Nucleus accumbens (tissue), 56 donors: ENCODE measurements at places on chromosomes 13 and 19.

DNA sequence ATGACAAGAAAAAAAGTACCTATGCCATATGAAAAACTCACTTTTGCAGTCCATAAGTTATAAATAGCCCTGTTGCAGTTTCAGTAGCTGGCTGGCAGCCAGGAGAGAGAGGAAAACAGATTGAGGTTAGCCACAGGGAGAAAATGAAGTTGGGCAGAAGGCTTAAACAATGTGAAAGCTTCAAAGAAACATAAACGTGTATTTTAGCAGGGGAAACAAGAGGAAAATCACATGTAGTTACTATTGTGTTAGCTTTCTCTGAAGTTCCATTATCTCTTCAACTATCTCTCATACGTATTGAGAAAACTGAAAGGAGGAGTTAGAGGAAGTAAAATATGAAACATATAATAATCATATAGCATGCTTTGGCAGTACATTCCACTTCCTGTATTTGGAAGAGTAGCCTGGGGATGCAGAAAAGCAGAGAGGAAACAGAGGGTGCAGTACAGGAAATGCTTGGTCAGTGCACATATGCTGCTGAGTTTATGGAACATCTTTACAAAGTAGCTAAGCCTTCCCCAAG, 1551.1 kb downstream of the EFNB2 start:
- no peak for DNase-seq

GRCh38 chr19:42092350-42092749, 16.4 kb downstream of the ZNF574 start:
- no peak for DNase-seq

DNA sequence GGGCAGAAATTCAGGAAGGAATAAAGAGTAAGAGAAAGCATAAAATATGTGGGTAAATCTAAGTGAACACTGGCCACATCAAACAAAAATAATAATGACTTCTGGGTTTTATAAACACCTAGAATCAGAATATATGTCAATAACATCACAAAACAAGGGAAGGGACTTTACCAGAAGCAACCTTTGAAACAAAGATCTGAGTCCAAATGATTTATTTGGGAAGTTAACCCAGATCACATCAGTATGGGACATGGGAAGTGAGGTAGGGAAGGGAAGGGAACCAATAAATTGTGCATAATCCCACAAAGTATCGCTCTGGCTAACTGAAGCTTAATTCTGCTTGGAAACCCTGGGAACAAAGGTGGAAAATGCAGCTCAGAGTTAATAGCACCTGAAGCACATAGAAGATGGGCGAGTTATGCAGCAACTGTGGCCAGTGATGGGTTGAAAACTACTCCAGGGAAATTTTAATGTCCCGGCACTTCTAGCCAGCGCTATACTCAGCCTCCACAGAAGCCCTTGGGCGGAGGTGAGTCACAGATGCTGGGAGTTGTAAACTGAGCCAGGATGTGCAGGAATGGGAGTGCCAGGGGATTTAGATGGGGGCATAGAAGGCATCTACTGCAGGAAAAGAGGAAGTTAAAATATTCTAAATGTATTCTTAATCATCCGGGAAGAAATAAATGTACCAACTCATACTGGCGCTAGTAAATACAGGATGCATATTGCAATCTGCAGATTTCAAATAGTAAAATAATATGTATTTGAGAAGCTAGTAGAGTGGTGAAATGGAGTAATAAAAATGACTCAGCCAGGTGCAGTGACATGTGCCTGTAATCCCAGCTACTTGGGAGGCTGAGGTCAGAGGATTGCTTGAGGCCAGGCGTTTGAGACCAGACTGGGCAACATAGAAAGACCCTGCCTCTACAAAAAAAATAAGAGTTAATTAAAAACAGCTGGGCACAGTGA, 34.2 kb upstream of the CEBPG start:
- DNase-seq = no peak

DNA sequence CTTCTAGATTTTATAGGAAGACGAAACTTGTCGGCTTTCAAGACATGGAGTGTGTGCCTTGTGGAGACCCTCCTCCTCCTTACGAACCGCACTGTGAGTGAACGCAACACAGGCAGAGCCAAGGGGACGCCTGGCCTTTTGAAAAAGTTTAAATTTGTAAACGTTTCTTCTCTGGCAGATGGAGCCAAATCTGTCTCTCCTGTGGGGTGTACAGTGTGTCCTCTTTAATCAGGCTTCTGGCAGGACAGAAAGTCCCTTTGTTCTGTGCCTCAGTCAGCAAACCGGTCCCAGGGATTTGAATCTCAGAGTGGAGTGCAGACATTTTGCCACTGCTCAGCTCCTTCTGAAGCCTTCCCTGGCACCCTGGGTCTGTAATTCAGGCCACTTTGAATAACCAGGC, 56.5 kb downstream of the TNFRSF19 start:
- no peak for DNase-seq
